ENCODE measurements at places on chromosomes 5 and 9.

DNA sequence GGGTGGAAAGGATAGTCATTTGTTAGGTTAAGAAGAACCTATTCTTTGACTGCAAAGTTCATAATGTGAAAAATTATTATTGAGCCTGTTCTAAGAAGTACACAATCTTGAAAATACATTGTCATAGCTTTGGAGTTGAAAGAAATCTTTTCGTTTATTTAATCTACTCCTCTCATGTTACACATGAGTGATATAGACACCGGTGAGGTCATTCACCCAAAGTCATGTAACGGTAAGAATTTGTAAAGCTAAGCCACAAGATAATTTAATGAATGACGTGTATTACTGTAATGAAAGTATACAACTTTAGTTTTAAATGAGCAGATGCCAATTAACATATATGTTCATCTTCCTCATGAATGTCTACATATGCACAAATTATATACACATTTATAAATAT, 284.1 kb upstream of the PDE4D start:
- peak; percentile 45 for DNase-seq

GRCh38 chr5:170736966-170737365, 46.6 kb upstream of the GABRP start:
- DNase-seq: no peak

DNA sequence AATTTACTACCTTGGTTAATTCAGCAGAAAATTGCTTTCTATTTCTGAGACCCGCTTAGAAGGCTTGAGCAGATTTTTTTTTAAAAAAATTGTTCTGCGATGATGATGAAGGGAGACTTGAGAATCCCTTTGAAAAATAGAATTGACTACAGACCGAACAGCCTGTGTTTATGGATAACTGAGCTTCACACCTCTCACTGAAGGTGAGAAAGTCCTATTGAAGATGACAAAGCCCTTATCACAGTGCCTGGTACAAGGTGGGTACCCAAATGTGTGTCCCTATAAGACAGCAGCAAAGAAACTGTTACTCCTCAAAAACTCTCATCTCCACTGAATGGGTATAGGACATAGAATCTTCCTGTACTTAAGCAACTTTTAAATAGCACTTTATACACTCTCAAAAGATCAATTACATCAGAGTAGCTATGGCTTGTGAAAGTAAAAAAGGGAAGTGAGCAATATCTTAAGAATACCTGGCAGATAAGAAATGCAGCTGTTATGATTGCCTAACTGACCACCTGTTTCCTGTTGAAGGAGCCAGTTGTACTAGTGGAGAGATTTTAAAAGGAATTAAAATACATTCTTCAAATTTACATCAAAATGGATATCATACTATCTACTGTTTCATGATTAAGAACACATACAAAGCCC, 419.7 kb downstream of the CHSY3 start:
- no peak for DNase-seq

DNA sequence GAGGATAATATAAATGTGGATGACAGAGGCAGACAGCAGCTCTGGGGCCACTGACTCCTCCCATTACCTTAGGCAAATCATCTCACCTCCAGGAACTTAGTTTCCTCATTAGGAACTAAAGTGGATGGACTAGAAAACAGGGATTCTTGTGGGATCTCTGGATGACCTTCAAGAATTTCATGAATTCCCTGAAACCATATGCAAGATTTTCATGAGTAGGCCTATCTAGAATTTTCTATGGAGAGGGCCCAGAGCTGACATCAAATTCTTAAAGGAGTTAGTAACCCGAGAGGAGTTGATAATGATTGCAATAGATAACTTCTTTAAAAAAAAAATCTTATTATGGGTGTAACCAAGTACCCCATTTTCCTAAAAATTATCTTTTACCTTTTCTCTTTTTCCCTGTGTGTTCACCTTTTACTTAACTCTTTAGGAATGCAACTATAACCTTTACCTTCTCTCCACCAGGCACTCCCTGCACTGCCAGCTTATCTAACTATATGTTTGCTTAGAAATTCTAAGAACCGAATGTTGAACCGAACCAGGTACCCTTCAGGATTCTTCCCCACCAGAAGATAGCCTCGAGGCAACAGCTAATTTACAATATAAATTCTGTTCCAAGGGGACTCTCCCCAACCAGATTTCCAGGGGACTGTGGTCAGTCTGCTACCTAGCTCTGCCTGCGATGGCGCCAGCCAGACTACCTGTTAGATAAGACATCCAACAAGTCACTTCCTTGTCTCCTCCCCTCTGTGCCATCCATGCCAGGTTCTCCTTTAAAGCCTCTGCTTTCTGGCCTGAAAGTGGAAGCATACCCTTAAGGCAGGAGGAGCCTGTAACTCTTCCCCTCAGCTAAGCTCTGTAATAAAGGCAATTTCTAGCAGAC, 86.0 kb downstream of the GCNT4 start:
- DNase-seq: no peak

- DNase-seq: no peak
Measured at GRCh38 chr5:44356231-44356630, 33.0 kb downstream of the FGF10 start.

All from adipocyte (in vitro differentiated cells).